ENCODE measurements at places on chromosomes 12 and 14.
A peak's percentile ranks its signal among the peaks of the same experiment; 100 is the strongest.

DNA sequence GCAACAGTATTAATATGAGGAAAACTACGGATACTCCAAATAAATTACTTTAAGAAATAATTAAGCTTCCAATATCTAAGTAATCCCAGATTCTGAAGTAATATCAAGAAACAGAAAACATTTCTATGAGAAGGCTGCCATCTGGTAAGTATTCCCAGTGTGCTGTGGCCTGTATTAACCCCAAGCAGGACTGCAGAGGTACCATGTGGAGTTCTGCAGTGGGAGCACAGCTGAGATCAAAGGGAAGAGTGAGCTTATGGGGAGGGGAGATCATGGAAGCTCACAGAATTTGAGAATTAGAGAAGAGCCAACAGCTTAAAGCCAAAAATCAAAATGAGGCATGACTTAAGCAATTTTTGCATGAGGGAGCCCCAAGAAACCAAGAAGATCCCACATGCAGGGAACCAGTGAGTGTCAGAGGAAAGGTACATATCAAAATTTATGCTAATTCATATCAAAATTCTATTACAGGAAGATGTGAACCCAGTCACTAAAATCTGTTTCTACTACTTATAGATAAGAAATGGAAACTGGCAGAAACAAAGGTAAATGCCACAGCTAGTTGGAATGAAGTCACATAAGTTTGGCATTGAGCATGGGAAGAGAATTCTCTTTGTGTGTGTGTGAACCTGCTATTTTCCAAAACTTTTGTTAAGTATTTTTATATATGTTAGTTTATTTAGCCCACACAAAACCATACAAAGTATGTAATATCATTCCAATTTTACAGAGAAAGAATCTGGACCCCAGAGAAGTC is 62.6 kb upstream of the KITLG start:
- no peak for DNase-seq

DNA sequence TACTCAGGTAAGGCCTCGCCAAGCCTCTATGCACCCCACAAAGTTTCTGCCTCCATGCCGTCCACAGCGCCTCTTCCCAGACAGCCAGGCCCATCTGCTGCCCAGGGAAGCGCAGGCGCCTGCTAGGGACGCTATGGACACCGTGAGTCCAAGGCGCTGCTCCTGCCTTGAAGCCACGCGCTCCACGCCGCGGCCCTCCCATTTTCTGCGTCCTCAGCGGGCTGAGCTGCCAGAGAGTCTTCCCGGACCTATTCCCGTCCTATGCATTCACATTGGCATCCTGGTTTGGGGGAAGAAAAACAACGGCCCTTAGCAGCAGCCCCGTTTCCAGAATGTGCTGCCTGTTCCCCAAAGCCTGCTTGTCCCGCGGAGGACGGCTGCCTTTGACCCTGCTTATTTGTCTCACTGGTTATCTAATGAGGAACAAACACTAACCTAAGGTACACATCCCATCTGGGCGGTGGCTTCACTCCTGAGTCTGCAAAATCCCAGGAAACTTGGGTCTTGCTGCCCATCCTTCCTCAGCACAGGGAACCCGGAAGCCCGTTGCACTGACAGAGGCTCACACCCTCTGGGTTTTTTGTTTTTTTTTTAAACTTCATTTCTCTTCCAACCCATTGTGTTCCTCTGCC is 38.0 kb downstream of the MMAB start:
- DNase-seq = no peak

DNA sequence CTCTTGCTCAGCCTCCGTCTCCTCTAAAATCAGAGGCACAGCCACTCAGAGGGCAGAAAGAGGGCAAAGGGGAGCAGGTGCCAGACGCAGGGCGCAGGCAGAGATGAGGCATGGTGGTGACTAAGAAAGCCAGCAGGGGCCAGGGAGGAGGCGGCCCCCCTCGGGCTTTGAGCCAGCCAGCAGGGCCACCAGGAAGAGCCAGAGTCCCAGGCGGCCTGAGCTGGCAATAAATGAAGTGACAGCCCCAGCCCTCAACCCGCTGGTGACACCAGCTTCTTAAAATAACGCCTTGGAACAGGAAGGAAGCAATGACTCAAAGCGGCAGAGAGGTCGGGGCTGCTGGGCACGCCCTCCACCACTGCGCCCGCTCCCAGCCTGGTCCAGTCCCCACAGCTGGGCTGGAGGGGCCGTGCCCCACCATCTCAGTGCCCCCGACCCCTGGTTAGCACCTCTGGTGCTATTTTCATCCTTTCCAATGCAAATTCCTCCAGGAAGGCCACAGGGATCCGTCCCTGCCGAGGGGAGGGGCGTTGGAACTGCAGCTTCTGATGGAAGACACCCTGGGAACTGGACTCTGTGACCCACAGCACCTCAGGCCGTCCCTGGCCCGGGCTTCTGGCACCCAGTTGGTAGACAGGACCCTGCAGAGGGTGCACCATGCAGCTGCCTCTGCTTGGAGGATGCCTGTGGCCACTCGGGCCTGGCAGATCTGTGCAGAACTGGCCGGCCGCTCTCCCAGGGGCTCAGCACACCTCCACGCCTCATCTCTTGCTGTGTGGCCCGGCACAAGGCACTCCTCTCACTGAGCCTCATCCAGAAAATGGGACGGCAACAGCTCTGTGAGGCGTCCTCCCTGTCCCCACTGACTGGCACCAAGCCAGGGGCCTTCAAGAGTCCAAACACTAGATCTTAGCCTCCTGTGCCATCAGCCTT is 113.7 kb downstream of the NCOR2 start:
- peak; percentile 60 for DNase-seq

GRCh38 chr14:24157331-24157730 is 3.7 kb upstream of the IRF9 start:
- no peak for DNase-seq

DNA sequence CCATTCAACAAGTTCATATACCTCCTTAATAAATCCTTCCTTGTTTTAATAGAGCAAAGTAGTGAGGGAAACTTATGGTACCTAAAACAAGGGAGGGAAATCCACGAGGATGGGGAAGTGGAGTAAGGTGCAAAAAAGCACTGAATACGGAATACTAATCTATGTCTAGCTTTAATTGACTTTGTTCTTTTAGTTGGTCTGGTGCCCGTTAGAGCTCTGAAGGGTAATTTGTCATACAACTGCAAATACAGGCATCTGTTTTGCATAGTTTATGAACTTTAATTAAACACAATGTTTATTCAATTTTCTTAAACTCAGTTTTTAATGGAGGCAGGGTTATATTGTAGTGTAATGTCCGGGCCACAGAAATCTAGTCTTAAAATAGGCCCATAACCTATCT is 67.0 kb downstream of the E2F7 start:
- no peak for DNase-seq

GRCh38 chr12:31931796-31932715 is 27.2 kb upstream of the RESF1 start:
- no peak for DNase-seq

DNA sequence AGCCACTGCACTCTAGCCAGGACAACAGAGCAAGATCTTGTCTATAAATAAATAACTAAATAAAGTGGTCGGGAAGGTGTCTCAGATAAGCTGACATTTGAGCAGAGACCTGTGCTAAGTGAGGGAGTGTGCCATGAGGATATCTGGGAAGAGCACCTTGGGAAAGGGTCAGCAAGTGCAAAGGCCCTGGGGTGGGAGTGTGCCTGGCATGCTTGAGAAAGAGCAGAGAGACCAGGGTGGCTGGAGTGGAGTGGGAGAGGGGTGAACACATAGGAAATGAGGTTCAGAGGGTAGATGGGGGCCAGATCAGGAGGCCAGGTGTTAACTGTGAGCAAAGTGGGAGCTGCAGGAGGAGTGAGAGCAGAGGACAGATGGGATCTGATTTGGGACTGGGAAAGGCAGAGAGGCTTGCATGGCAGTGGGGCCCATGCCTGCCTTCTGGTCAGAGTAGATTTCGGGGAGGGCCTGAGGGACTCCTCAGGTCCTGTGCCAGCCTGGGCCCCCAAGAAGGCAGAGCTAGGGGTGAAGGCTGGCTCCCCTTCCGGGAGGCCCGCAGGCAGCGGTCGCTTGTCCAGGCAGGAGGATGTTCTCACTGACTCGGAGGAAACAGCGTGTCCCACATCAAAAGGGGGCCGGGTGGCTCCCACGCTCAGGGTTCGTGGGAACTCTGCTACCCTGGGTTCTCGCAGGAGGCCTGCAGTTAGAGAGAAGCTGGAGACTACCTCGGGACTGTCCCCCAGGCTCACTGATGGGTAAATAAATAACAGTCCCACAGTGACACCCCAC is 32.6 kb downstream of the DTX1 start:
- DNase-seq = no peak

DNA sequence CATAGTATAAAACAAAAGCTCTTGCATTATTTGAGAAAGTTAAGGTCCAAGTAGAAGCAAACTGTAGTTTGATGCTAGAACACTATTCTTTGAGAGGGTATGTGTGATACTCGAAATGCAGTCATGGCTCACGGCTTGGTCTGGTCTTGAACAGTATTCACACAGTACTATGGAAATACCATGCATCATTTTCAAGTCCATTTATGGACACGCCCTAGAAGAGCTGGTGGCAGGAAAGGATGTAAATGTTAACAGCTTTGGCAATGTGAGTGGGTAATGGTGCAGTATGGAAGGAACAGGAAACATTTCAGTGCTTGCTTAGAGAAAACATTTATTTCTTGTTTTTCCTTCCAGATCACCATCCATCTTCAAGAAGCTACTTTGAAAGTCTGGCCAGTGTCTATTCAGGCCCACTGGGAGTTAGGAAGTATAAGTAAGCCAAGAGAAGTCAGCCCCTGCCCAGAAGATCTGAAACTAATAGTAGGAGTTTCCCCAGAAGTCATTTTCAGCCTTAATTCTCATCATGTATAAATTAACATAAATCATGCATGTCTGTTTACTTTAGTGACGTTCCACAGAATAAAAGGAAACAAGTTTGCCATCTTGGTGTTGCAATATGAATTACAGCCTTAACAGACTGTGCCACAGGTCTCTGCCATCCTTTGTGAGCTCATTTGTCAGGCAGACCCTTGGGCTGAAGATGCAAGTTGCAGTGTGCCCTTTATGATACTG is 5.7 kb upstream of the AKAP5 start:
- no peak for DNase-seq

DNA sequence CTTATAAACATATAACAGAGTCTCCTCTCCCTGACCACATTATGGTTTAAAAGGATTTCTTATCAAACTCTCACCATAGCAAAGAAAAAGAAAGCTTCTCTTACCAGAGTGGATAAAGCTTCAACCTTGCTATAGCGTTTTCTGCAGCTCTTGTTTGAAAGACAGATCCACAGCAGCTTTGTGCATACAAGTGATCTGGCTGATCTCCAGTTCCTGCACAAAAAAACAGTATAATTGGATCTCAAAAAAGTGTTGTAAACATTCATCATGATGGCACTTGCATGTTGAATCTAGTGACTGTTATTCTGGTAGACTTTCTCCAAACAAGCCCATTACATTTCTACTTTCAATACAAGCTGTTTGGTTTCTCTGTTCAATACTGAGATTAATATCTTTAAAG is 178.9 kb upstream of the MGAT4C start:
- no peak for DNase-seq

- DNase-seq = no peak
These were observed 4.7 kb downstream of the RPS29 start for GRCh38 chr14:49581209-49582112.

DNA sequence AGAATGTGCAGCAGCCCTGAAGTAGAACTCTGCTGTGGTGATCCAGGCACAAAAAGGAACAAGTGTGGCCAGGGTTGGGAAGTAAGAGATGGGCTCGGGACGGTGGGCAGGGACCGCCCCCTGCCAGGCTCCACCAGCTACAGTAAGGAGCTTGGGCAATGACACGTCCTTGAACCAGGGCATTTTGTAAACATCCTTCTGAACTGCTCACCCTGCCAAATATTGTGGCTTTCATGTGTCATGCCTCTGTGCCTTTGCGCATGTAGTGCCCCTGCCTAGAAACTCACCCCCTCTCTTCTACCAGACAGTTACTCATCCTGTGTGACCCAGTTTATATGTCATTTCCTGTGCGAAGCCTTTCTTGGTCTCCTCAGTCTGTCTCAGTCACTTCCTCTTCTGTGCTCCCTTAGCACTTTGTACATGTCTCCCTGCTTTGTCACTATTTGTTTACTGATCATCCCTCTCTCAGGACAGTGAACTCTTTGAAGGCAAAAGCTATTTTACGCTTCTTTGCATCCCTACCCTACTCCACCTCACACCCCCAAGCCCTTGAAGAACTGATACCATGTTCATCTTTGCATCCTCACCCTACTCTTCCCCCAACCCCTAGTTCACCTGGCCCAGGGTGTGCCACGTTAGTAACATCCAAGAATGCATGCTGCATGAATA is 108.9 kb upstream of the PLEKHG7 start:
- DNase-seq = peak; percentile 59

- DNase-seq = no peak
These were observed 22.7 kb downstream of the CLEC14A start for GRCh38 chr14:38233218-38233617.

DNA sequence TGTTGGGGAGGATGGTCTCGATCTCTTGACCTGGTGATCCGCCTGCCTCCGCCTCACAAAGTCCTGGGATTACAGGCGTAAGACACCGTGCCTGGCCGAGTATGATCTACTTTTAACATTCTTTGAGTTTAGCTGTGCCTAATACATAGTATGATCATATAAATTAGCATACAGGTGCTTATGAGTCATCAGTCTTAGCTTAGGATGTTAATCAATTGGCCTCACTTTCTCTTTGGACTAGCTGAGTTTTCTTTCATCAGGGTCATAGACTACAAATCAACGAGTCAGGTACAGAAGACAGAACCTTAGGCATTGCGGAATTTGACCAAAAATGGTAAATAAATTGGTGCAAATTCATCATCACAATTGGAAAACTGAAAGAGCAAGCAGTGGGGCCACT is 2.2 kb downstream of the SLC25A21 start:
- DNase-seq = no peak

- DNase-seq = peak; percentile 87
These were observed 19.9 kb downstream of the DAAM1 start for GRCh38 chr14:59208224-59208814.

- DNase-seq = no peak
These were observed 74.4 kb downstream of the PRIMA1 start for GRCh38 chr14:93713726-93714405.

GRCh38 chr14:99586761-99587459 is 17.1 kb downstream of the CCDC85C start:
- no peak for DNase-seq

DNA sequence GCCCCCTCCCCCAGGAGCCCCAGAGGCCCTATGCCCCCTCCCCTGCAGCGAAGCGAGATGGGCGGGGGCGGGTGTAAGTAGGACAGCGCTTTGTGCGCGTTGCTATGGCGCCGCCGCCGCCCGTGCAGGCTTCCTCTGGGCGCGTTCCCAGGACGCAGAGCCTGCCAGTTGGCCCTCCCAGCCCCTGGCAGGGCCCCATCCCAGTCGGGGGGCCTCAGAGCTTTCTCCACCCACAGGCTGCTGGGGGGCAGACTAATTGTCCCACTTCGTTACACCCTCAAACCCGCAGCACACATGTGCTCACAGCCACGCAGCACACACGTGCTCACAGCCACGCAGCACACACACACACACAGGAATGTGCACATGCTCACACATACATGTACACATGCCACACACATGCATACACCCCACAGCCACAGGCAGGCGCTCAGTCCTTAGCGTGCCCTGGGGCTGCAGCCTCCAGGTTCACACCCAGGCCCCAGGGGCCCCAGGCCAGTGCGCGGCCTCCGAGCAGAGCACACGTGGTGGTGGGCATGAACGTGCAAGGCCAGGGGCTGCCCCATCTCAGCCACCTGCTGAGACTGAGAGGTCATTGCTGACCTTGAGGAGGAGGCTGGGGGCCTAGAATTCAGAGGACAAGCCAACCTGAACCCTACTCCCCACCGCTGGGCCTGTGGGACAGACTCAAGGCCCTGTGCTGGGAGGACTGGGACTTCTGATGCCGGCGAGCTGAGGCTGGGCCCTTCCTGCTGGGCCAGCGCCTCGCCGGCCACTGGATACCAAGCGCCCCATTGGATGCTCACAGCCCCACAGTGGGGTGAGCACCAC is 15.6 kb downstream of the TRMT61A start:
- DNase-seq = no peak

Data from HTR-8/SVneo (cell line).